Frontal cortex (tissue), 4 donors: ENCODE measurements at places on chromosomes 3 and 15.
A peak's percentile ranks its signal among the peaks of the same experiment; 100 is the strongest.

DNA sequence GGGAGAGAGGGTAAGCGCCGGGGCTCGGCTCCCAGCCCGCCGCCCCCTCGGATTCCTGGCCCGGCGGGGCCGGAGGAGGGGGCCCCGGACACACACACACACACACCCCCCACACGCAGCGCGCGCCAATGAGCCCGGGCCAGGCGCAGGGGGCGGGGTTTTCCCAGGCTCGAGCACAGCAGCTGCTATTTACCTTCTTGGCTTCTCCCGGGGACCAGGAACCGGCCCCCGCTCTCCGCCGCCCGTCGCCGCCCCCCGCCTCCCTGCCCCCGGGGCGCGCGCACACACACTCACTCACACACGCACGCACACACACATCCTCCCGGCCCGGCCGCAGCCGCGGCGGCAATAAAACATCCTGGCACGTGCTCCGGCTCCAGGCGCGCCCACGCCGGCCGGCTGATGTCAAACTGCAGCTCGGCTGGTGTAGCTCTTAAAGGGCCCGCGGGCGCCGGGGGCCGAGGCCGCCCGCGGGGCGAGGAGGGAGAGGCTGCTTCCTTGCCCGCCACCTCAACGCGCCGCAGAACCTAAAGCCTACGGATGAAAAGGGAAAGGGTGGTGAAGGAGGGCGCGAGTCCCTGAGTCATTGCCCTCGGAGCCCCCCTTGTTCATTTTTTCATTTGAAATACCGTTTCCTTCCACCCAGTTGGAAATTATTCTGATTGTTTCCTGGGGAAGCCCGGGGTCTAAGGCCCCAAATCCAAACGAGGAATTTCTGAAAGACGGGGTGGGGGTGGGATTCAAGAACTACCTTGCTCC lies 1.0 kb upstream of the HES1 start:
- peak; percentile 81 for DNase-seq

- no peak for DNase-seq
Observed at GRCh38 chr3:186605078-186605477, 7.8 kb upstream of the AHSG start.

DNA sequence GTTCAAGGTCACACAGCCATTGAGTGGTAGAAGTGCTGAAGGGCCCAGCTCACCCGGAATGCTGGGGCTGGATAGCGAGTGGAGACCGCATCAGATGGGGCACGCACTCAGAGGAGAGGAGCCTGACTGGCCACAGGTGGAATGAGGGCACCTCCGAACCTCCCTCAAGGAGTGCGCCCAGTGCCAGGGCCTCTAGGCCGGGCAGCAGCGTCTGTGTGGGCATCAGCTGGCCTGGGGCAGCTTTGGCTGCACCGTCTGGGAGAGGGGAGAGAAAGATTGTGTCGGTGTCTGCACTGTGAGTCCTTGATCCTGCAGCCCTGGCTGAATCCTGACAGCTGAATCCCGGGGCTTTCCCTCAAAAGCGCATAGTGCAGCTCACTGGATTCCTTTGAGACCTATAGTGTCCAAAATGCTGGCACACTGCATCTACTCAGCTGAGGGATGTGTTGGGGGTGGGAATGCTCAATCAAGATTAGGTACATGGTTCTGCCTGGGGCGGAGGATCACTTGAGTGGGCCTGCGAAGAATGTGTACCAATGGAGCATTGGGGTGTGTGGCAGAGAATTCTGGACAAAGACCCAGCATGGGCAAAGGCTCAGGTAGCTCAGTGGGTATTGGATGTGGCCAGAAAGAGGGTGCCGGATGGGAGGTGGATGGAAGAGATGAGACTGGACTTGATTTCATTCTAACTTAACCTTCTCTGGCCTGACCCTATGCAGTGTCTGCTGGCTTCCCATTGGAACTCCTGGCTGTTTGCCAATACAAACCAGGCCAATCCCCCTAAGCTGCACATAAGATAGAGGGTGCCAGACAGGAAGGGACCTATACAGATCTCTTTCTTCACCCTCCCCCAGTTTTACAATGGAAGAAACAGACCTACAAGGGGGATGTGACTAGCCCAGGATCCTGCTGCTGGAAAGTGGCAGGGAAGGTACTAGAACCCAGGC lies 950 bp downstream of the ANKDD1A start:
- no peak for DNase-seq

DNA sequence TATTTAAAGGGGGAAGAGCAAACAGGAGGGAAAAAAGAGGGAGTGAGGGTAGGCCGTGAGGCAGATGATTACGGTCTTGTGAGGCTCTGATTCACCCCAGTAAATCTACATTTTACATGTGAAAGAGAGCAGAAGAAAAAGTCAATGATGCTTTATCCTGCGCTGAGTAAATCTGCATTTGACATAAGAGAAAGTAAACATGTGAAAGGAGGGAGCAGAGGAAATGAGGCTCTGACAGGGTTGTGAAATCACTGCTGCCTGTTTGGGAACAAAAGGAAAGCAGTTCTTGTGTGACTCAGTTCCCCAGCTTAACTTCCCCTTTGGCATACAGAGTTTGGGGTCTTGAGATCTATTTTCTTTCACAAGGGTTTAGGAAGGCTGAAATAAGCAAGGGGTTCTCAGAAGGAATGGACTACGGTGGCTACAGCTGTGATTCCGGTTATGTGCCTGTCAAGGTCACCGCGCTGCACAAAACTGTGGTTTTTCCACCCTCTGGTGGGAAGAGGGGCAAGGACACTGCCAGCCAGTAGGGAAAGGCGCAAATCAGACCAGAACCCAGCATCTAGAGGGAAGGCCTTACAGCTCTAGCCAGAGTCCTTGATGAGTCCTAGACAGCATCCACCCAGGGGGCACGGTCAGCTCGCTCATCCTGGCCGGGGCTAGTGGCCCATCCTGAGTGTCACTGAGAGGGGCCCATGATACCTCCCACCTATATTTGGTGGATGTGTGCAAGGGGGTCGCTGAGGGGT lies 18.9 kb upstream of the HCN4 start:
- no peak for DNase-seq

- no peak for DNase-seq
Observed at GRCh38 chr3:40951636-40952035, 247.7 kb upstream of the CTNNB1 start.

DNA sequence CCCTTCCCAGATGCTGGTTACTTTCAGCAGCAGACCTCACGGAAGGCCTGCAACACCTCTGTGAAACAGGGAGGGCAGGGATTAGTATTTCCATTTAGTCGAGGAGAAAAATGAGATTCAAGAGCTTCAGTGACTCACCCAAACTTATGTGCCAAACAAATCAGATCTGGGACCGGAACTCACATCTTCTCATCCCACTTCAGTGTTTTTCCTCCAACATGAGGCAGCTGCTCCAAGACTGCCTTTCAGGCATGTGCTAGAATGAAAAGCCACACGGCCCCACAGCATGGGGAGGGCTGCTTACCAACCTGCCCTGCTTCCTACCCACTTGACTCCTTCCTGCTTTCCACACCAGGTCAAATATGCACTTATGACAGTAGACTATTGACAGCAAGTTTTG lies 129.4 kb upstream of the SLC24A5 start:
- DNase-seq: peak; percentile 4

DNA sequence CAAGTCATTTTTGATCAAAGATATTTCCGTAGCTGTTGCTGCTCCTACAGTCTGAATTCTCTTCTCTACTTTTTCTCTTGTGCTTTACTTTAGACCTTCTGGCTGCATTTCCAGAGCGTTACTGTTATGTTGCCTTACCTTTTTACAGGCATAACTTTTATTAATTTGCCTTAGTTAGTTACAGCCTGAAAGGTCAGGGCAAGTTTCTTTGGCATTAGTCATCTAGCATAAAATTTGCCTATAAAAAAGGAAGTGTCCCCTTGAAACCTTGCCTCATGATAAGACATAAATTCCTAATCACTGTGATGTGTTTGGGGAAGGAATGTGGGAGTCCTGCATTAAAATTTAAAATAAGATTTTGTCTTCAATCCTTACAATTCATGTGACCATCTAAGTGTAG lies 618.5 kb downstream of the NR2F2 start:
- DNase-seq: no peak

GRCh38 chr3:150521463-150521862 lies 24.8 kb downstream of the SERP1 start:
- DNase-seq: no peak

DNA sequence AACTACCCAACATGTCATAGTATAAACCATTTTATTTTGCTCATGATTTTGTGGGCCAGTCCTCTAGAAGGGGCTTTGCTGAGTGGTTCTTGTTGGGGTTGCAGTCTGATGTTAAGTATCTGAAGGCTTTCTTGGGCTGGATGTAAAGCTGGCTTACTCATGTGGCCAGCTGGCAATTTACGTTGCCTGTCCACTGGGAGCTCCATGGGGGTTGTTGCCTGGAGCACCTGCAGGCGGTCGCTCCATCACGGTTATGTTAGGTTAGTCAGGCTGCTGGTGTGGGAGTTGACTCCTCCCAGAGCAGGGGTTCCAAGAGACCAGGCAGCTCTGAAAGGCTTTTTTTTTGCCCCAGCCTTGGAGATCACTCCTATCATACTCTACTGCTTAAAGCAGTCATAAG lies 98.1 kb downstream of the NR1D2 start:
- DNase-seq: no peak

DNA sequence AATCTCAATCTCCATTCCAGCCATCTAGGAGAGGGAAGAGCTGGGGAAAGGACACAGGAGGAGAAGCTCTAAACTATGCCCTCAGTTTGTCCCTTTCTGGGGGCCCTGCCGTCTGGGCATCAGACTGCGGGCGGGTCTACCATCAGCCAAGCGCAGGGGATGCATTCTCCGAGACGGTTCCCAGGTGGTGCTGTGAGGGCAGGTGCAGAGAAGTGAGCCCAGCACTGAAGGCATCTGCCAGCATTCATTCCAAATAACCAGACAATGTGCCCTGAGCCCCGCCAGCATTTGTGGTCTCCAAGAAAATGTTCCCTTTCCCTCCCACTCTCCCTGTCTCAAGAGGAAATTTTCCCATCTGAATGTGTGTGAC lies 265.7 kb downstream of the XXYLT1 start:
- DNase-seq: no peak

DNA sequence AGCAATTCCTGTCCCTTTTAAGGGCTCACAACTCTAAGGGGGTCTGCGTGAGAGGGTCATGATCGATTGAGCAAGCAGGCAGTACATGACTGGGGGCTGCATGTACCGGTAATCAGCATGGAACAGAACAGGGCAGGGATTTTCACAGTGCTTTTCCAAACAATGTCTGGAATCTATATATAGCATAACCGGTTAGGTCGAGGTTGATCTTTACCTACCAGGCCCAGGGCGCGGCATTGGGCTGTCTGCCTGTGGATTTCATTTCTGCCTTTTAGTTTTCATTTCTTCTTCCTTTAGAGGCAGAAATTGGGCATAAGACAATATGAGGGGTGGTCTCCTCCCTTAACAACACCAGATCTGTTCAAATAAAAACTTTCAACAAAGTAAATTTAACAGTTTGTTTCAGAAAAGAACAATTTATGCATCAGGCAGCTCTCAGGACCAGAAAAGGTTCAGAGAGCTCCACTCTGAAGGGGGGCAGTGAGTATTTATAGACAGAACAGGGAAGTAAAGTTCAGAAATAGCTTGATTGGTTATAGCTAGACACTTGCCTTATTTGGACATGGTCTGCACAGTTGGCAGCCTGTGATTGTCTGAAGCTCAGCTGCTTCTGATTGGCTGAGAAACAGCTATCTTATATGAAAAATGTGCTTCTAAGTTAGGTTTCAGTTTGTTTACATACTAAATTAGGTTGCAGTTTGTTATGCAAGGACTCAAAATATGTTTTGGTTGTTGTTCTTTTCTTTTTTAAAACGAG lies 17.2 kb upstream of the B4GALT4 start:
- DNase-seq: no peak

DNA sequence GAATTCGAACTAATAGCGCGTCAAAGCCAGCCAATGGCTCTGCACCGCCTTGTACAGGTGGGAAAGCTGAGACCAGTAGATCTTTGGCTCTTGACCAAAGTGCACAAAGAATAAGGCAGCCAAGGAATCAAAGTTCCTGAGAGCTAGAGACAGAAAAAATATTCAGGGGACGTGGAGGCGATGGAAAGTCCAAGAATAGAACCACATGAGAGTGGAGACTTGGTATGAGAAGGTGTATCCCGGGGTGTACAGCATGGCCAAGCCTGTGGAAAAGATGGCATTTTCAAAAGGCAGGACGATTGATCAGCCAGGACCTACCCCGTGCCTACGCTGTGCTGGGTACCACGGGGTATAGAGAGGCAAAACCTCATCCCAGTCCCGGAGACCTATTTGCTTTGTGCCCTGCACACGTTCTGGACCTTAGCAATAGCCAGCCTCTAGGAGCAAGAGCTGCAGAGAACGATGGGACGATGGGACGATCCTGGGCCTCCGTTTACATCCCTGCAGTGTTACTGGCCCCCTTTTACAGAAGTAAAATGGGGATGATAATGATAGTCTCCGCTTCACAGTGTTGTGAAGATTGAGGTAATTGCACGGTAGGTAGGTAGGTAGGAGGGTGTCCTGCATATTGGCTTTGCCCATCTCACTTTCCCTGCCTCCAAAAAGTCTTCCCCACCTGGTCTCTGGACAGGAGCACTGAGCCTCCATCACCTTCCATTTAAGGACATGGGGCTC lies 583 bp upstream of the RBSN start:
- no peak for DNase-seq

DNA sequence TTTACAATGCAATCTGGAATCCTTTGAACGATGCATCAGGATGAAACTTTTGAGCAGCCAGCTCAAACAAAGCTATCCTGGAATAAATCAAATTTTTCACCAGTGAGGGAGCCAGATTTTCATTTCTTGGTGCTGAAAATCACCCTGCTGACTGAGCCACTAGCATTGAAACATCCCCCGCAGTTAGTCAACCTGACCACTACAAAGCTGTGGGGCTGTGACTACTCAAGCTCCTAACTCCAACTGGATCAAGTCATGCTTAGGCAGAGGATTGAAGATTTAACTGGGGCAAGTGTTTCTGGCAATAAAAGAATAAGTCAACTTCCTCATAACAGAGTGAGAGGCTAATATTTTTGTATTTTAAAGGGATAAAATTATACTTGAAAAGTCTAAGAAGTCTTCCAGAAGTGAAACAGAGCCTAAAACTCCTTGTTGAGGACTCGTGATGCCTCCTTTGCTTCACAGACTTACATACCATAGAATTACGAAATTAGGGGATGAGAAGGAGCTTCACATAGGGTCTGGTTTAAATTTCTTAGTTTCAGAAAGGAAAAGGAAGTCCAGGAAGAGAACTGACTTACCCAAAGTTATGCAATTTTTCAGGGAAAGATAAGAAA lies 177.8 kb downstream of the SERPINI1 start:
- DNase-seq: no peak

- DNase-seq: no peak
Observed at GRCh38 chr15:31308185-31308639, 18.4 kb upstream of the KLF13 start.

- DNase-seq: peak; percentile 44
Observed at GRCh38 chr15:47987908-47988532, 132.8 kb upstream of the SLC24A5 start.

- peak; percentile 16 for DNase-seq
Observed at GRCh38 chr3:88059380-88060170, 520 bp downstream of the ZNF654 start.
